ENCODE measurements at places on chromosomes 4 and X.

DNA sequence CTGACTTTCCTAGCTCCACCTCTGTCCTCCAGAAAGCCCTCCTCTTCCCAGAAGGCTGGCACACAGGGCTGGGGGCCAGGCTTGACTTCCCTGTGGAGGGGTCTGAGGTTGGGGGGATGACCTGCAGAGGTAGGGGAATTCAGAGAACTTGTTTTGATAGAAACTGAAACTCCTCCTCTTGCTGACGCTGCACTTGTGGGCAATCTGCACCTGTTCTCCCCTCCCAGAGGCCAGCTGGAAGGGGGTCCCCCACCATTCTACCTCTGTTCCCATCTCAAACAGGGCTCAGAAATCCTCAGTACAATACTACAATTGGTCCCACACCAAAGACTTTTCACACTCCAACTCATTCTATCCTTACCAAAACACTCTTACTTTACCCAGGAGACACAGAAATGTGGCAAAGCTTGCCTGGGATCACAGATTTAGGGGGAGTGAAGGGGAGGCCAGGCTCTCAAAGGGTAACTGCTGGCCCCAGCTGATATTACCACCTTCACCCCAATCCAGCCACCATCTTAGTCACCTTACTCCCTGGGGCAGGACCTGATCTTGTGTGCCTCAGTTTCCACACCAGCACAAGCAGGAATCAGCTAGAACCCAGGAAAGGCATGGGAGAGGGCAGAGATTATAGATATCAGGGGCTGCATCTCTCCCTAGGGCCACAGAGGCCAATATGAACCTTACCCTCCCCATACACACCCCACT is 18.5 kb downstream of the OTUD5 start:
- peak; percentile 42 for DNase-seq

- no peak for DNase-seq
These were observed 7.6 kb downstream of the UBE2D3 start for GRCh38 chr4:102819588-102820365.

- DNase-seq, result no peak
These were observed 63.2 kb downstream of the SPIN3 start for GRCh38 chrX:56932106-56932505.

DNA sequence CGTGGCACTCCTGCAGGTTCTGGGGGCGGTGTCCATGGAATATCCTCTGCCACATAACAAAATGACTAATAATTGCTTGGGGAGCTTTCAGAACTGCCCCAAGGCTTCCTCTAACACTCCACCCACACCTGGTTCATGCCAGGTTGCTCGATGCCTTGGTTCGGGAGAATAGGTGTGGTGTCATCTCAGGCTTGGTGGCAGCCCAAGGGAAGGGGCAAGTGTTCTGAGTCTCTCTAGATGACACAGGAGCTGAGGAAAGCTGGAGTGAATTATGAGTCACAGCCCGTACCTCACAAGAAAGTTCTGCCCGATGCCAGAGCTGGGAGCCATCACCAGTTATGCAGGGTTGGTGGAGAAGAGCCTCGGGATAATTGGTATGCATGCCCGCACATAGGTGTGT is 14.7 kb downstream of the FTSJ1 start:
- DNase-seq, result no peak

- DNase-seq, result no peak
These were observed 207.9 kb downstream of the HS6ST2 start for GRCh38 chrX:132750331-132751062.

- no peak for DNase-seq
These were observed 572.3 kb downstream of the RAB28 start for GRCh38 chr4:12911750-12912358.

DNA sequence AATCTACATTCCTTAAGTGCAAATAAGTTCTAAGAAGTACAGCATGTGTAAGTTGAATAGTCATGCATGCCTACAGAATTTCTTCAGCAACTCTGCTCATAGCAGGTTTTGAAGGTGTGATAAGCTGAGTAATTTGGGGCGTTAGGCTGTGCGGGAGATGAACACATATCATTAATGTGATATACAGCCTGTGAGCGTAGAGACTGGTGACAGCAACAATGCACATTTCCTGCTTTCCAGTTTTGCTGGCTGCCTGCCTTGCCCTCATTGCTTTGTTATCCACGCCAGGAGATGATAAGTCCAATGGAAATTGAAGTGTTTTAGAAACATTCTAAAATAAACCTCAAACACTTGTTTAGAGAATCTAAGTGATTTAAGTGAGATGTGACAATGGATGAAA is 1709.4 kb downstream of the ARAP2 start:
- DNase-seq, result no peak

GRCh38 chr4:85769009-85769408 is 294.1 kb downstream of the ARHGAP24 start:
- DNase-seq, result no peak

- DNase-seq, result no peak
These were observed 108.3 kb upstream of the MED14 start for GRCh38 chrX:40843643-40844042.

- DNase-seq, result no peak
These were observed 112.7 kb downstream of the ASMT start for GRCh38 chrX:1727531-1728027.

DNA sequence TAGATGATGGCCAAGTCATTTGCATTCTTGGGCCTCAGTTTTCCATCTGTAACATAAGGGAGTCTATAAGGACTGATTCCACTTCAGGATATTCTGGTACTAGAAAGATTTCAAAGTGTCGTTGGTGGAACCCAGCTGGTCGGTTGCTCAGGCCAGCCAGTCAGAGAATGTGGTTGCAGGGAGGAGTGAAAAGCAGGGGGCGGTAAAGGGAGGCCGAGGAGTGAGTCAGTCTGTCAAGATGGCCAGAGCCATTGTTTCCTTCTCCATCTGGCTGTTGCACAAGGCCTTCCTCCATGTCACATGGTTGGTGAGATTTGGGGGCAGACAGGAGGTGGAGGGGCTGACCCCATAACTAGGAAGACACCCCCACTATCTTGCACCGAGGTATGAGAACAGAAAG is 38.2 kb downstream of the STARD8 start:
- DNase-seq, result no peak

DNA sequence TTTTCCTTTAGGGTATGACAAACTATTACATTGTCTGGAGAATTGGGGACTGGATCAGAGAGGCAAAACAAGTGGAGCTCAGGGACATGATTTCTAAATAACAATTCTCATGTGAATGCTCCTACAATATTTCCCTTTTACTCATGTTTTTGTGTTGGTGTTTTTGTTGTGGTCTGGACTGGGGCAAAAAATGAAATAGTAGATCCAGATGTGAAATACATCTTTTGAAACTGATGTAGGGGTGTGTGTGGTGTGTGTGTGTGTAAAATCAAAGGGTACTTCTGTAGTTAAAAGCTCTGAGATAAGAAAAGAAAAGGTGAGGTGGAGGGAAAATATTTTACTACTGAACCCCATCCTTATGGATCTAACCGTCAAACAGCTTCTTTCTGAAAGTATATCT is 188.4 kb upstream of the RPL34 start:
- DNase-seq, result no peak

GRCh38 chr4:47667552-47667951 is 170.3 kb downstream of the CORIN start:
- DNase-seq, result no peak

DNA sequence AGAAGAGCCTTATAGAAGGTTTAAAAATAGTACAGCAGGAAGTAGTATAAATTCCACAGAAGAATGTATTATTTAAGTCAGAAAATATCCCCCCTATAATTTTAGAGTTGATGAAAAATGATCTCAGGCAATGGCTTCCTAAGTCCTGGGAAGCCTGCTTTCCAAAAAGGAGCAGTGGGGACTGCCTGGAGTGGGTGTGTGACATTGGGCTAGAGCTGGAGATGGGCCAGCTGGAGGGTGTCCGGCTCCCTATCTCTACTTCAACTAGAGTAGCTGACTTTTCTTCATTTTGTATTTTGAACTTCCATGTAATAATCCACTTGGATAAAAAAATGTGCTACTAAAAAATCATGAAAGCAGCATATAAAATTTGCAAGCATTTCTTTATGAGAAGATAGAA is 253.9 kb downstream of the ANK2 start:
- no peak for DNase-seq

- DNase-seq, result no peak
These were observed 142.9 kb downstream of the SHOX start for GRCh38 chrX:773292-774025.

DNA sequence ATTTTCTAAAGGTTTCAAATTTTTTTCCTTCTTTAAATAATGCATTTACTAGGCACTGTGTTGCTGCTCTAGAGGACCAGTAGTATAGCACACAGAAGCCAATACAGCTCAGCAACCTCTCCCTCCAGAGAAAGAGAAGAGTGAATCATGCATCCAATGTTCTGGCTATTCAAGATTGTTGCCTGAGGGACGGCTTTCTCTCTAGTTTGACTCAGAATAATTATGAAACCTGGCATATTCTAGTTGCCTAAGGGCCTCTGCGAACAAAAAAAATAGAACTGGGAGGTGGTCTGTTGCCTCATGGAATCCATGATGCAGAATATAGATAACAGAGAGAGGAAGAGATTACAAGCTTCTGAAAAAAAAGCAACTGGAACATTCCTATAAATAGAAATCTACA is 1233.3 kb upstream of the PABPC4L start:
- no peak for DNase-seq

- no peak for DNase-seq
These were observed 92.2 kb upstream of the GATB start for GRCh38 chr4:151853034-151853433.

DNA sequence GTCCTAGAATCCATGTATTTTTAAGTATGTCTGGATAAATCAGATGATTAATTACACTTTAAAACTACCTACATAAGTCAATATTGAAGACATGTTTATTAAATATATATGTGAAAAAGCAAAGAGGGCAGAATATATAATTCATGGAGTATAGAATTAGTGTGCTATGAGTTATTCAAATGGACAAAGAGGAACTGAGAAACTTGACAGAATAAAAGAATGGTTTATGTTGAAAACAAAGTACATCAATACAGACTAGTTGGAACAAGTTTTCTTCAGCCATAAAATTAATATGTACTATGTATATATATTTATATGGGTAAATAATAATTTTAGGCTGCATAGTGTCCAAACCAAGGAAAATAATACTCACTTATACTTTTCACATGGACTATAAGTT is 173.5 kb downstream of the NPFFR2 start:
- DNase-seq, result no peak

DNA sequence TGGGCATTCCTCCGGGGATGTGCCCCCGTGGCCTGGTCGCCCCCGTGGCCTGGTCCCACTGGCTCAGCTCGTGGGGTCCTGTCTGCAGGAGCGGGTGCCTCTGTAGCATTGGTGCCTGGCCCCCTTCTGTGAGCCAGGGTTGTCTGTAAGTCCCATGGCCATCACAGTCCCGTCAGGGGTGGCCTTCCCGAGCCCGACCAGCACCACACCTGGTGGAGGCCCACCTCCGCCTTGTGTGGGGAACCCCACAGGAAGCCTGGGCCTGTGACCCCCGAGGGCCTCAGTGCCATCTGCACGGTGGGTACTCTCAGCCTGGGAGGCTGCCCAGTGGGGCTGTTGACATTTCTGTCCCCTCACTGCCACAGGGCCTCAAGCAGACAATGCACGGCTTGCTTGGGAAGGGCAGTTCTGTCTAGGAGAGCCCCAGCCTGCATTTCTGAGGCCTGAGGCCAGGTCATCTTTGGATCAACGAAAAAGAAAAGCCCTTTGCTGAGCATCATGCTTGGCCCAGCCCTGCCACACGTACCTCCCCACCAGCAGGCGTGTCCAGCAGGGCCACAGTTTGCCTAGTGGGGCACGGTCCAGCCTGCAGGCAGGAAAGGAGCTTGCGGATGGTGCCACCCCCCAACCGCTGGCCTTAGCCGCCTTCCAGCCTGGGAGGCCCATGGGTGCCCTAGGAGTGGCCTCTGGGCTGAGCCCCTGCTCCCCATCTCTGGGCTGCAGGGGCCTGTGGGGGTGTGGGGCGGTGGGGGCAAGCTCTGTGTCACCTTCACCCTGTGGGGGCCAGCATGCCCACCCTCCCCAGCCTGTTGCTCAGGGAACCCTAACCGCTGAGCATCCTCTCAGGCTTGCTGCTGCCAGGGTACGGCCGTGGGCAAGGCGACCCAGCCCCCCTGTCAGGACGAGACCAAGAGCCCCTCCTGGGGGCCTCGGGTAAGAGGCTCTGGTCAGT is 23.2 kb downstream of the NKX1-1 start:
- no peak for DNase-seq

DNA sequence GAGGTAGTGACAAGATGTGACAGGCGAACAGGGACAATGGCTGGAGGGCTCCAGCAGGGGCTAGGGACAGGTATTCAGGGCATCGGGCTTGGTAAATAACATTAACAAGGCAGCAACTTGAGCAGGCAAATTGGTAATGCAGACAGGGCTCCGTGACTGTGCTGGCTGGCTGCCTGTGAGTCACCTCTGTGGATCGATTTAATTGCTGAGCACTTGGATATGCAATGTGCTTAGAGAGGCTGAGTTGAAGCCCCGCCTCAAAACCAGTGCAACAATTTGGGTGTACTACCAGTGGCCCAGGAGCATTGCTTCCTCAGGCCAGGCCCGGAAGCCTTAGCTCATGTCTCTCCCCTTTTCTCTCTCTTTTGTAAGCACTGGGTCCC is 19.5 kb downstream of the CNGA2 start:
- no peak for DNase-seq

- DNase-seq, result no peak
These were observed 612.7 kb downstream of the KCTD8 start for GRCh38 chr4:43835869-43836268.

GRCh38 chr4:72571337-72571736 is 2.3 kb upstream of the ADAMTS3 start:
- DNase-seq, result no peak

- DNase-seq, result no peak
These were observed 1.3 kb downstream of the SH3TC1 start for GRCh38 chr4:8200302-8200975.

DNA sequence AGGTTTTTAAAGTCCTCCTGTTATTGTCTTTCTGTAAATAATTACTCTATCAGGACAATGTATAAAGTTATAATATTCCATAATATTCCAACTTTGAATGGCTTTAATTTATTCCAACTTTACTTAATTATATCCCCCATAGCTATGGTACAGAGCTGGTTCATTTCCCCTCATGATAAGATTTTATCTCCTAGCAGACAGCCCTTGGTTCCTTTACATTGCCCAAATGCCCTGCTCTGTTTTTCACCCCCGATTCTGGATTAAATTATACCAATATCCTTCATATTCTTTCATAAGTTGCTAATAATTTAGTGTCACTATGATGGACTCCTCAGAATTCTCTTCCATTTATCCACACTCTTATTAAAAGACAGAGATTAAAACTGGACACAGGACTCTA is 340.5 kb downstream of the MAPK10 start:
- no peak for DNase-seq

GRCh38 chr4:139786494-139787354 is 121.1 kb downstream of the MGST2 start:
- no peak for DNase-seq

GRCh38 chrX:149831473-149831872 is 49.5 kb upstream of the MAGEA8 start:
- DNase-seq, result no peak

Data from stimulated activated CD8-positive, alpha-beta memory T cell treated with anti-CD3 and anti-CD28 coated beads, Interleukin-7, amount 100 ng/mL, for 4 hours (primary cell).